HFF-Myc (cell line): ENCODE measurements at places on chromosomes 16 and 17.
A peak's percentile ranks its signal among the peaks of the same experiment; 100 is the strongest.

GRCh38 chr16:88994695-88995094, 17.7 kb upstream of the CBFA2T3 start:
- DNase-seq: no peak

DNA sequence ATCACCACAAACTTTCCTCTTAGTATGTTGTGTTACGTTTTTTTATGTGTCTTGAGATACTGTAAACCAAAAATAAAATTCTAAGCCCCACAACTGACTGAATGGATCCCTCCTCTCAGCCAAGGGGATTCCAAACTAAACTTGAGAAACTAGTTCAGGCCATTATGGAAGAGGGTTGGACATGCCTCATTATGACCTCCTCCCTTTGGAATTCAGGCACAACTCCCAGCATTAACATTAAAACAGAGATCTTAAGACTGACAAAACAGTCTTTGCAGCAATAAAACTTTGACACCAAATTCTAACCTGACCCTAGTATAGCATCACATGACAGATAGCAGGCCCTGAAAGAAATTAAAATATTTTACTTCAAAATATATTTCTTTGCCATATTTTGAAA, 51.1 kb upstream of the SLC47A1 start:
- no peak for DNase-seq

DNA sequence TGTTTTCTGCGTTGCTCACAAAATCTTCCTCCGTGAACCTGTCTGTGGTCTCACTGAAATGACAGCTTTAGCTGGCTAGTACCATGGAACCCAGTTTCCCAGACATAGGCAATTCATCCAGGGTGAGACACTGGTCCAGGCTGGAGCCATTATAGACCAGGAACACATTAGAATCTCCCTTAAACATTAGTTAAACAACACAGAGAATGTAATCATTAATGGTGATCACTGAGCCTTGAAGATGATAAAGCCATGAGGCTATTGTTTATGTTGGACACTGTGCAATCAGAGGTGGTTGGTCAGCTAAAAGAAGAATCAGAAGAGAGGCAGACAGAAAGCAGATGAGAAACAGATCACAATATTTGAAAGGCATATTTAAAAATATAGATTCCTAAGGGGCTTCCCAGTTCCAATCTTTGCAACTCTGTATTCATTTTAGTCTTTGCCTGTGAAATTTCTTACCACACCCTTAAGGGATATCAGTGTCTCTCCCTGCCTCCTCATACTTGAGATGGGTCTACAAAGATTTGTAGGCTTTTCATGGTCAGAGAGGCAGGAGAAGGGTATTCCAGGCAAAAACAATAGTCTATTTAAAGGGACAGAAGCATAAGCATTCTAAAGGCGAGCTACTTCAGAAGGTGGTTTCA, 317.9 kb downstream of the MAP2K6 start:
- no peak for DNase-seq

DNA sequence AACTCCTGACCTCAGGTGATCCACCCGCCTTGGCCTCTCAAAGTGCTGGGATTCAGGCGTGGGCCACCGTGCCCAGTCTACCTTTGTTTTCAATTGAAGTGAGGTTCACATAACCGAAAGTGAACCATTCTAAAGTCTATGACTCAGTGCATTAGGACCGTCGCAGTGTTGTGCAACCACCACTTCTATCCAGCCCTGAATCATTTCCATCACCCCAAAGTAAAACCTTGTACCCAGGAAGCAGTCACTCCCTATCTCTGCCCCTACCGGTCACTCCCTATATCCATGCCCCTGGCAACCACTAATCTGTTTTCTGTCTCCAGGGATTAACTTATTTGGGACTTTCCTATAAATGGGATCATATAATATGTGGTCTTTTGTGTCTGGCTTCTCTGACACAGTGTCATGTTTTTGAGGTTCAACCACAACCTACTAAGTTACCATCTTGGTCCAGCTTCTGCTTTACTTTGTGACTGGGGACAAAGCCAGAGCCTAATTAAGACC, 28.3 kb upstream of the CDC42EP4 start:
- DNase-seq: peak; percentile 87

- no peak for DNase-seq
Measured at GRCh38 chr17:83034525-83034924, 44.9 kb upstream of the METRNL start.
